Fibroblast of skin of scalp (primary cell): ENCODE measurements at places on chromosomes 13 and 19.

DNA sequence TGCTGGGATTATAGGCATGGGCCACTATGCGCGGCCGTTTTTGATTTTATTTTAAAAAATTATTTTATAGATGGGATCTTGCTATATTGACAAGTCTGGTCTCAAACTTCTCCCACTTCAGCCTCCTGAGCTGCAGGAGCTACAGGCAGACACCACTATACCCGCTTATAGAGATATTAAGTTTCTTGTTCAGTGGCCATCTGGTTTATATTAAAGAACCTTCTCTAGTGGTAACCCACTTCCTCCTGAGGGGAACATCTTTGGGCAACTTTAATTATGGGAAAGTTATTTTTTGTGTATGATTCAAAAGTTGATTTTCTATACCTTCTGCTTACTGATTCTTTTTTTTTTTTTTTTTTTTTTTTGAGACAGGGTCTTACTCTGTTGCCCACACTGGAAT is 172.7 kb downstream of the KLF5 start:
- DNase-seq, result peak; percentile 70

- DNase-seq, result no peak
Measured at GRCh38 chr13:83878691-83879430, 3.4 kb downstream of the SLITRK1 start.

- DNase-seq, result no peak
Measured at GRCh38 chr13:41682001-41682400, 224.7 kb downstream of the RGCC start.

GRCh38 chr19:9456018-9456689 is 20.8 kb upstream of the ZNF266 start:
- DNase-seq, result no peak

DNA sequence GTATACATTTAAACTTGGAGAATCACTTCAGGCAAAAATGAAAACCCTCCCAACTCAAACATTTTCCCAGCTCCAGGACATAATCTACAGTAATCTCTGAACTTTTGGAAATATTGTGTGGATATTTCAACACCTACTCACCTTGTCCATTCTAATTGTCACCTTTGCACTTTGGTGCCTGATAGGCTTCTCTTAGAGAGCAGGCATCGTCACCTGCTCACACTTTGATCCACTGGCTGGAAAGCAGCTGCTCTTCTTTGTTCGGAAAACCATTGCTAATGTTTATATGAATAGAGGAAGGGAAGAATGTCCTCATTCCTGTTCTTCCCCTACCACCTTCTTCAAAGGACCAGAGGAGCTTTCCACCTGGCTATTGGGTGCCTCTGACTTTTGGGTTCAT is 411.2 kb downstream of the FGF9 start:
- no peak for DNase-seq

GRCh38 chr13:98366959-98367358 is 189.9 kb upstream of the RNF113B start:
- DNase-seq, result no peak

DNA sequence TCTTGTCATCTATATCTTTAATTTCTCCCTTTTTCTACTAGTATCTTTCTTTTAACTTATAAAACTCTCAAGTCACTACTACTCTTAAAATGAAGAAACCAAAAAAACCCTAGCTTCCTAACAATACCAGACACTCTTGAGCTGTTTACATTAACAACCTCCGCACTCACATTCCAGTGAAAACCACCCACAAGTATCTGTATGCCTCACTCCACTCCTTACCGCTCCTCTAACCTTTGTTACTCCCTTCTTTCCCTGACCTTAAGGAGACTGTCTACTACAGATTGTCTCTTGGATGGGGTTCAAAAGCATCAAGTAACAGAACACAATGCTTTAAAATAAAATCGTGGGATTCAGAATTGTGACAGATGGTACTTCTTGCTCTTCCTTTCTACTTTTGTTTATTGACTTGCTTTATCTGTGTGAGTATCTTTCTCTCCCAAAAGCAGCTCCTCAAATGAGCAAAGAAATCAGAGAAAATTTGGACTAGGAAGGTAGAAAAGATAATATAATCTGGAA is 110.0 kb upstream of the FBXL3 start:
- DNase-seq, result peak; percentile 35

DNA sequence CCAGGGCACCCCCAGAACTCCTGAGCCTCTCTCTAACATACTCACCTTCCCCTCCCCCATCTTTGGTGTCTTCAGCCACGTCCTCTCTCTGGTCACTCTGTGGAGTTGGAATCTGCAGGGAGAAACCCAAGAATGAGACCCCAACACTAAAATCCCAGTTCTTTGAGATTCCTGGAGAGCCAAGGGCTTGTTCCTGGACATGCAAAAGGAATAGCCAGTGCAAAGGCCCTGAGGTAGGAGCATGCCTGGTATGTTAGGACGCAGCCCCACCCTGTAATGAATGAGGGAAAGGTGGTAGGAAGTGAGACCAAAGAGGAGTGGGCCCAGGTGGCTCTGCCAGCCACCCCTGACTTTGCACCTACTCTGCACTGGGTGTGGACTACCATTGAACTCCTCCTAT is 2.4 kb upstream of the LPAR2 start:
- no peak for DNase-seq

DNA sequence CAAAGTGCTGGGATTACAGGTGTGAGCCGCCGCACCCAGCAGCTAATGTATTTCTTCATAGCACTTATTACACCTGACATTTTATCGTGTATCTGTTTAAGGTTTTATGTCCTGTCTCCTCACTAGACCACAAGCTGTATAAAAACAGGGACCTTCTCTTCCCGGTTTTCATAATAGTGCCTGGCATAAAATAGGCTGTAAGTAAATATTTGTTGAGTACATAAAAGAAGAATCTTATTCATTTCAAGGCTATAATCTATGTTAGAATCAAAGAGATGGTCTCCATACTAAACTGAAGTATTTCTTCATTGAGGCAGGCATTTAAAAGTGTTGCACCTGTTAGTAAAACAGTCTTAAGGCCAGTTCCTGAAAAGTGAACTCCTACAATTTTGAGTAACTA is 194.0 kb downstream of the SHISA2 start:
- DNase-seq, result no peak

- no peak for DNase-seq
Measured at GRCh38 chr19:12521996-12522395, 29.3 kb downstream of the ZNF564 start.

DNA sequence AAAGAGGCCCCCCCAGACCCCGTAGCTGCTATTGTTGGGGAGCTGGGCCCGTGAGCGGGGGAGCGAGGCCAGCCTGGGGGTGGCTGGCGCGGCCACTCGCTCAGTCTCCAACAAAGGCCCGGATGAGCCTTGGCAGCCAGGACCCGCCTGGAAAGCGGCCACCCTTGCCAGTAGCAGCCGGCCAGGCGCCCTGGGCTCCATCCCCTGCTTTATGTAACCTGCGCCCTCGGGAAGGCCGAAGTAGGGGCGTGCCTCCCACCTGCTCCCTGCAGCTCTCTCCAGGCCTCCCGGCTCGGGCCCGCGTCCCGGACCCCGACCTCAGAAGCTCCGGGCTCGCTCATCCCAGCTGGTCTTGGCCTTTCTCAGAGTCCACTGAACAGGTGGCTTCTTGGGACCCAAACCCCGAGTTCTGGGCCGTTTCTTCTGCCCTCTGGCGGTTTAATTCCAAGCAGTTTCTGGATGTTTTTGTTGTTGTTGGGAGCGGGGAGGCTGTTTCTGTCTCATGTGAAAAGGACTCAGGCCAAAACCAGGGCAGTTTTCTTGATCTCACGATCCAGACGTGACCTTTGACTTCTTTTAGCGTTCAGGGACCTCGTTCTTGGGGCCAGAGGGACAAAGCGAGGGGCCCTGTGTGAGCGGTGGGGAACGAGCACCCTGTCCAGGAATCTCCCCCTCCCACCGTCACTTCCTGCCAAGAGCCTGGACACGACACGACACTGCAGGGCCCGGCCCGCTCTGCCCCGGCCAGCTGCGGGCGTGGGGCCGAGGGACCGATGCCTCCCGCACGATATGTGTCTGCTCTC is 1.2 kb downstream of the CDC34 start:
- DNase-seq, result peak; percentile 60

- DNase-seq, result no peak
Measured at GRCh38 chr19:11169896-11170678, 14.5 kb upstream of the SPC24 start.

- no peak for DNase-seq
Measured at GRCh38 chr13:20438801-20439200, 86.9 kb downstream of the CRYL1 start.

DNA sequence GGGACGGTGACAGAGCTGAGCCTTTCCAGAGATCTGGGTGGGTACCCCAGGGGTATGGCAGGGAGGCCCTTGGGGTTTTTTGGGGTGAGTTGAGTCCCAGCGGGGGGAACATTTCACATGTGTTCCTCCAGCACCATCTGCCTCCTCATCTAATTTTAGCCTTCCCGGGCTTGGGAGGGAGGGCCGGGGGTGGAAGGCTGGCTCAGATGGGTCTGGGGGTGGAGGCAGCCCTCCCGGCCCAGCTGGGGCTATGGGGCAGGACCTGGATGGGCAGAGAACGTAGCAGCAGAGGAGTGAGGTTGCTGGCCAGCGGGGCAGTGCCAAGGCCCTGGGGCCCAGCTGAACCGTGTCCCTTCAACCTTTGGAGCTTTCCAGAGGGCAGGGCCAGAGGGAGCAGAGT is 23.5 kb downstream of the ADGRL1 start:
- DNase-seq, result no peak

GRCh38 chr19:31099515-31100205 is 249.6 kb downstream of the TSHZ3 start:
- no peak for DNase-seq

DNA sequence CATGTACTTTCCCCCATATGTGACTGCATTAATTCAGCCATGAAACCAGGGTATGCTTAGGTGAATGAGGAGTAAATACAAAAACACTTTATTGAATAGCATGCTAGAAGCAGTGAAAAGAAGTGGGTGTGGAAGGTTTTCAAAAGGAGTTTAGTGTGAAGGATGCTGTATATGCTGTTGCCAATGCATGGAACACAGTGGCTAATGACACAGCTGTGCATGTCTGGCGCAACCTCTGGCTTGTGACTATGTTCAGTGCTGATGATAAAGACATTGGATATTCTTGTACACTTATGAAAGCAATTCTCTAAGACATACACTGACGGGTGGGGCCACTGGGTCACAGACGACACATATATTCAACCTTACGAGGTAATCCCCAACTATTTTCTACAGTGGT is 55.2 kb downstream of the SOX21 start:
- peak; percentile 32 for DNase-seq
